Hematopoietic multipotent progenitor cell (in vitro differentiated cells): ENCODE measurements at places on chromosomes 5 and 9. TPM values are rescaled to one million over a fixed set of nuclear protein-coding genes. Genes with fewer than 3 reads are reported as not detected.

DNA sequence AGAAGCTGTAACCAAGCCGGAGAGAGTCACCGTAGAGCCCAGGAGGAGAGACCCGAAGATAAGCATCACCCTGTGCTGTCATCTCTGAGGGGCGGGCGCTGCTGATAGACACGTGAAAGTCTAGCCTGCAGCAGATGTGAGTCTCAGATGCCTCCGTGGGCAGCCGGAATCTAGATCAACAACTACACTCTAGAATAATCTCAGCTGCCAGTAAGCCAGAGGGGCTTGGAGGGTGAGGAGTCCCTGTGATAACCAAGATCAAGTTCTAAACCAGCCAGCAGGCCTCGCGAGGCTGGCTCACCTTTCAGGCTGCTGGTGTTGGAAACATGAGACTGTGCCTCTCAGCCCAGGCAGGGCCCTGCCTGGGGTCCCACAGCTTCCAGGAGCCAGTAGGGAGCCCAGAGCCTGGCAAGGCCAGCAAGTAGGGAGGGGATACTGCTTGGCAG is 54.1 kb downstream of the DAPK1 start:
- no peak for DNase-seq

DNA sequence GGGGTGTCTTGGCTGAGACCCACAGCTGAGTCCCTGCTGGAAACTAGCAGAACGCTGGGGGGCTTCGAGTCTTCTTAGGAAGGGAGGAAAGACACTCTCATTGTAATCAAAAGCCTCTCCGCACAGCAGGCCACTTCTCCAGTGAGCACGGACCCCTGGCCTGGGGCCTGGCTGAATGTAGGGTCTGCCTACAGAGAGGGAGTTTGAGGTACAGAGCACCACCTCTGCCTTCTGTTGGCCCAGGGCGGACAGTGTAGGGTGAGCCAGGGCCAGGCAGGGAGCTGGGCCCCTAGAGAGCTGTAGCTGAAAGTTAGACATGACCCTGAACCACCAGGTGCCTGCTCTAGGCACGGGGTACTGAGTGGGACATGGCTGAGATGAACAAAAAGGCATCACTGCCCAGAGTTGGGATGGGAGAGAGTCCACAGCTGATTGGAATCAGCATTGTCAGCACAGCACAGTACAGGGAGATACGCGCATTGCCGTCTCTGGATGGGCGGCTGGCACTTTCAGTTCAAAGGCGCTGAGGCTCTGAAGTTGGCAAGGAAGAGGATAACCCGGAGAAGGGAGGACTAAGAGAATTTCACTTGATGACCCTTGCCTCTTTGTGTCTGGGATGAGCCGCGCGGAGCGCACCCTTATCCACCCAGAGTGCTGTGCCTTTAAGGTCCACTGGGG is 363 bp upstream of the SLC25A48 start:
- DNase-seq, result no peak

DNA sequence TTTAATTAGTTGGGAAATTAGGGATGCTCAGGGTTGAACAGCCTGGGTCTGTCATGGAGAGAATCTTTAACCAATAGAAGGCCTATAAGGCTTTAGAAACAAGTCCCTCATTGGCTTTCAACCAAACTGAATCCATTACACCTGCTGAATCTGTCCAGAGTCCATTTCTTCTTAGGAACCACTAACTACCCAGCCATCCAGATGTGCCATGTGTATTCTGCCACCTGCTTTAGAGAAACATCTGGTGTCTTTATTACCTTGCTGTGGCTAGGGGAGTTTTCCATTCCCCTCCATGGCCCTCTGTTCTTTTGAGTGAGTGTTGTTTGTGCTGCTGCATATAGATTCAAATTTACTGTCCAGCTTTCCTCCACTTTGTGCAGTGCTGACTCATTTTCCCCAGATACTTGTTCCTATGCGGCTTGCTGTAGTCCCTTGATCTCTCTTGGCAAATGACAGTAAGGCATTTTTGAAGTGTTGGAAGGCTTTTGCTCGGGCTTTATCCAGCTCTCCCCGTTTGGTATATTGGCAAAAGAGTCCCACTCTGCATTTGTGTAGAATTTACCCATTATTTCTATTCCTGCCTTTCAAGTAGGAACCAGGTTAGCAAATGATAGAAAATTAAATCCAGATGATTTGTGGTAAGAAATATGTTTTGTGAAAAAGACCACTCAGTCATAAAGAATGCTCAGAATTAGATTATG is 54.6 kb downstream of the NLN start:
- no peak for DNase-seq

TAS2R1 gene
- total RNA-seq, result not detected

FABP6 gene
- not detected for total RNA-seq

KCNIP1 gene
- total RNA-seq, result under 0.01 TPM

ADCY2 gene
- 0.27 TPM for total RNA-seq

PLEKHG4B gene
- 7.0 TPM for total RNA-seq

PKD2L2 gene
- total RNA-seq, result under 0.01 TPM
